ENCODE measurements at places on chromosomes 3 and 15.

DNA sequence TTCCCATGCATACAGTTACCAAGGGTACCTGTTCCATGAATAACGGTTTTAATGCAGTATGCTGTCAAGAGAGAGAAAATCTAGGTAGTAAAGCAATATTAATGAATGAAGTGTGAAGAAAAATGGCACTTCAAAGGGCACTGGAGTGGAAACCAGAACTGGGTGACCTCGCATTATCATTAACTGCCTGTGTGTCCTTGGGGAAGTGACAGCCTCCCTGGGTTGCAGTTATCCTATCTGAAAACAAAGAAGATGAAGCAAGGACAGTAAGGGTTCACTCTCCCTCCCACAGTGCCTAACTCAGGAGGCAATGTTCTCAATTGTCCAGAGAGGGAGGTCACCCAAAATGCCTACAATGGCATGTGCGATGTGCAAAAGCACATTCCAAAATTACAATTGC, 15.1 kb downstream of the MTHFS start:
- no peak for DNase-seq

- DNase-seq = peak; percentile 2
Observed at GRCh38 chr15:78979456-78980320, 34.8 kb upstream of the CTSH start.

GRCh38 chr3:165903885-165904630, 66.8 kb upstream of the BCHE start:
- no peak for DNase-seq

DNA sequence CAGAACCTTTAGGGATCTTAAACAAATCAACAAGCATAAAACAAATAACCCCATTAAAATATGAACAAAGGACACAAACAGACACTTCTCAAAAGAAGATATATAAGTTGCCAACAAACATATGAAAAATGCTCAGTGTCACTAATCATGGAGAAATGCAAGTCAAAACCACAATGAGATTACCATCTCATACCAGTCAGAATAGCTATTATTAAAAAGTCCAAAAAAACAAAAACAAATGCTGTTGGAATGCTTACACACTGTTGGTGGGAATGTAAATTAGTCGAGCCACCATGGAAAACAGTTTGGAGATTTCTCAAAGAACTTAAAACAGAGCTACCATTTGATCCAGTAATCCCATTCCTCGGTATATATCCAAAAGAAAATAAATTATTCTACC, 423.6 kb downstream of the OTOL1 start:
- DNase-seq = no peak

DNA sequence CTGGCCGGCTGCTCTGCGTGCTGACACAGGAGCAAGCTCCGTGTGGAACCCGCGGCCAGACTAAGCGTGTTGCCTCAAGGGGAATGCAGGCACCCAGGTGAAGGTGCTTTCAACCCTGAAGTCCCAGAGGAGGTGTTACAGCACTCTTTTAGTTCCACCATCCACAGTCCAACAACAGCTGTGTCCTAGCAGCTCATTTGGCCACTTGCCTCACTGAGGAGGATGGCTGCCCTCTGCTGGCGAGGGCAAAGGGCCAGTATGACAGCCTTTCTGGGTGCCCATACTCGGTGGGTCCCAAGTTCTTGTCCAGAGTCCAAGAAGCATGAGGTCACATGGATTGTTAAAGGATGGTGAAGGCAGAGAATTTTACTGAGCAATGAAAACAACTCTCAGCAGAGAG, 87.8 kb downstream of the C3orf85 start:
- DNase-seq = no peak

- DNase-seq = no peak
Observed at GRCh38 chr3:45312836-45313493, 75.4 kb upstream of the LARS2 start.

GRCh38 chr15:80480171-80480811, 76.1 kb downstream of the ARNT2 start:
- no peak for DNase-seq

DNA sequence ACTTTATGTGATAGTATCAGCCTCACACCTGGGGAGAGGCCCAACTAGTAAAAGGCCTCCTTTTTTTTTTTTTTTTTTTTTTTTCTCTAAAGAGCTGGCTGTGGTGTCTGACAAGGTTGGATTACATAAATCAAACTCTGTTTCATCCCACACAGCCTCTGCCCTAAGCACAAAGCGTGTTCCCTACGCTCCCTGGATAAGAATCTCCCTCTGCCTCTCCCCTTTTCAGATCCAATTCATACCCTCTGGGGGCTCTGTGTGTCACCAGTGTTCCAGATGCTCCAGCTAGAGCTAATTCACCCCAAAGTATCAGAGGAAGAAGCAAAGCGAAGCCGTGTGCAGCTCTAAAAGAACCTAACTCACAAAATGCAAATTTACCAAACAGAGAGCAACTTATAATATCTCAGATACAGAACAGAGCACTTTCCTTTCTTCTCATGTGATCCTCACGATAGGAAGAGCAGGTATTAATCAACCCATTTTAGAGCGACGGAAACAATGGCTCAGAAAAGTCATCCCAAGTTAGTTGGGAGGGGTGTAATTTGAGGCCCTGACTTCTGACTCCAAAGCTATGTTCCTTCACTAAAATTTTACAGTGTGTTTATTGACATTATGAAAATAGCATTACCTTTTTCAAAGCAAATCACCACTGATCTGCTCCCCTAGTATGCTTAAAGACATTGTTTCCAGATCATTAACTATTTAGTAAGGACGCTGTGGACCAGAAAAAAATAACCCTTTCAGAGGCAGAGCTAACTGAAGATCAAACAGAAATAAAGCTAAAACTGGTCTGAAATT, 12.4 kb downstream of the BMF start:
- no peak for DNase-seq

GRCh38 chr3:124034016-124034843, 42.3 kb upstream of the ROPN1 start:
- DNase-seq = no peak

- DNase-seq = no peak
Observed at GRCh38 chr15:31477301-31477700, 150.7 kb downstream of the KLF13 start.

DNA sequence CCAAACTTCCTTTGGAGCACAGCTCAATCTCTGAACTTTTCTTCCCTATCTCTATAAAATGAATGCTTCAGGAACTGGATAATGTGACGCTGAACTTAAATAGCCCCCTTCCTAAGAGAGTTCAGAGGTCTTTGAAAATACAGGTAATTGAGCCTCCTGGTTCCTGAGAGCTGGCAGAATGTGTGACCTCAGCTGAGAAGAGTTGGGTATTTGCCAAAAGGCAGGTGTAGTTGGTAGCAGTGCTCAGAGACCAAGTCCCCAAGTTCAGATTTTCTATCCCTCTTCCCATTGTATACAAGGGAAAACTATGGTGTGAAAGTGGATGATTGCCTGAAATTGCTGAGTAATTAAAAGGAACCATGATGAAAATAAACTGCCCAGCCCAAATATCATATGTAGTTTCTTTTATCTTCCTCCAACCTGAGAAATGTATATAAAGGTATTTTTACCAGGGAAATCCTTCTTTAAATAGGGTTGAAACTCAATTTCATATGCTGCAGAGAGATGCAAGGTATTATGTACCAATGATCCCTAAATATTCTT, 154.6 kb upstream of the ICE2 start:
- DNase-seq = no peak

DNA sequence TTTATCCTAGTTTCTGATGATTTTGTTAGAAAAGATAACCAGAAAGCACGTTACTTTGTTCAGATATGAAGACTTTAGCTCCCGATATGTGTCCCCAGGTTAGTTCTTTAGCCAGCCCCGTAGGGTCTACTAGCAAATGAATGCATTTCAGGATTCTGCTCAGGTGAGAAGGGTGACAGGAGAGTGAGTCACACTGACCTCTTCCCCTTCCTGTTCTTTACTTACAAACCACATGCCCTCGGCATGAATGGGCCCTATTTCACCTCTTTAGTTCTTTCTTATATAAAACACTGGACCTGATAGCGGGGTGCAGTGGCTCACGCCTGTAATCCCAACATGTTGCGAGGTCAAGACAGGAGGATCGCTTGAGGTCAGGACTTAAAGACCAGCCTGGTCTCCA, 98.4 kb downstream of the SLC49A4 start:
- DNase-seq = no peak

- DNase-seq = no peak
Observed at GRCh38 chr3:116512281-116512680, 67.0 kb upstream of the LSAMP start.

DNA sequence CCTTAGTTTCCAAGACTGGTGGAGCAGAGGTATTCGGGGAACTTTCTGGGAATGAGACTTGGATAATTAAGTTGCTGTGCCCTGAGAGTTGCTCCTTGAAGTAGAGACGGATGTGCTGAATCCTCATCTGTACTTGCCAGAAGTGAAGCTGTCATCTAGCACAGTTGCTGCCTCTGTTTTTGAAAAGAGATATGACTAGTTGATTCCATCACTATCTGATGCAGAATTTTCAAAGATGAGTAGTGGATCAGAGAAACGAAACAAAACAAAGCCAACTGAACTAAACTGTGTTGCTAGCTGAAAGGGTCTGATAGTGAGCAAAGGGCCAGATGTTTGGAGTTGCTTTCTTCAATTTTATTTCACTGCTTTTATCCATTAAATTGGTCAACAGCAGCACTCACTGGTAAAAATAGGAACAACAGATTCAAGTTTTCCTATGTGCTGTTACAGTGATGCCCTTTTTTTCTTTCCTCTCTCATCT, 52.7 kb downstream of the MITF start:
- DNase-seq = no peak

DNA sequence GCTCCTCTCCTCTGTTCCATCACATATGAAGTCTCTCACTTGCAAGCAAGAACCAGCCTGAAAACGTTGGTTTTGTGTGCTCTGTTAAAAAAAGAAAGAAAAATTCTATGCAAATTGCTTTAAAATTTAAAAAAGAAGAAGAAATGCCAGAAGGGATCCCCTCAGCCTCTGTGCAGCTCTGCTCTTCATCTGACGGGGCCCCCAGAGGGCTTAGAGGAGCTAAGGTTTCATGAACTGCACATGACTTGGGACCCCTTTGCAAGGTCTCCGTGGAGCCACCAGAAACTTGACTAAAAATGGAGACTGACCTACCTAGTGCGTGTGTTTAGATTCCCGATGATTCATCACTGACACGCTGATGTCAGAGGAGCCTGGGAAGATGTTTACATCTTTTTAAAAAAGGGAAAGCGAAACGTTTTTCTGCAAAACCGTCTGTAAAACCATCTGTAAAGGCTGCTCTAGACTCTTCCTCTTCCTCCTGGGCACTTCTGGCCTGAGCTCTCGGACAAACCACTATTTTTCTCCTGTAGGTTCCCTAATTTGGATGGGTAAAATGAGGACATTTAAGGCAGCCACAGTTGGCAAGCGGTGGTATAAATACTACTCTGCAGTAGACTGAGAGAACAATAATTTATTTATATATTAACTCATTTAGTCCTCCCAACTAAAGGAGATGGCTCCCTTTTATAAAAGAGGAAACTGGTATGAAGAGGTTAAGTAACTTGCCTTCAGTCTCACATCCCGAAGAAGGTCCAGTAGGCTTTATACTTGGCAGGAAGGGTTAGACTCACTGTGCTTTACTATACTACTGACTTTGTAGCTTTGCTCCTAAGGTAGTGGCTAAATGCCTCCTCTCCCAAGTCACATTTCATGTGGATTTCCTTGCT, 67.2 kb upstream of the POLG start:
- DNase-seq = no peak

GRCh38 chr15:55110446-55110845, 86.3 kb downstream of the RSL24D1 start:
- DNase-seq = no peak

- no peak for DNase-seq
Observed at GRCh38 chr15:71627188-71627587, 183.2 kb upstream of the NR2E3 start.

GRCh38 chr3:22542311-22542710, 660.8 kb upstream of the UBE2E2 start:
- DNase-seq = no peak

DNA sequence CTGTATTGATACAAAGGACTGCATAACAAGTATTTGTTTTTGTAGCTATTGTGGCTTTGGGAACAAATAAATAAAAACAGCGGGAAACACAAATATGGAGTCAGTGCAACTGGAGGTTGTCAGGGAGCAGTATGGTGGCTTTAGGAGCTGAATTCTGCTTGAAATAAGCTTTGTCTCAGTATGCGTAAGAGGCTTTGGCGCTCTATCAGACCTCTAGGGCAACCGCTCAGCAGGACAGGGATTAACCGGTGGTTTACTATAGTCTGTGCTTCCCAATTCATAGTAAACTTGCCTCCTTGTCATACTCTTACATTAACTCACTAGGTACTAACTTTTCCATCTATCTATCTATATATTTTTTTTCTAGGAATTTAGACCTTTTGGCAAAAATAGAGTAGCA, 104.6 kb downstream of the ZIC1 start:
- no peak for DNase-seq

DNA sequence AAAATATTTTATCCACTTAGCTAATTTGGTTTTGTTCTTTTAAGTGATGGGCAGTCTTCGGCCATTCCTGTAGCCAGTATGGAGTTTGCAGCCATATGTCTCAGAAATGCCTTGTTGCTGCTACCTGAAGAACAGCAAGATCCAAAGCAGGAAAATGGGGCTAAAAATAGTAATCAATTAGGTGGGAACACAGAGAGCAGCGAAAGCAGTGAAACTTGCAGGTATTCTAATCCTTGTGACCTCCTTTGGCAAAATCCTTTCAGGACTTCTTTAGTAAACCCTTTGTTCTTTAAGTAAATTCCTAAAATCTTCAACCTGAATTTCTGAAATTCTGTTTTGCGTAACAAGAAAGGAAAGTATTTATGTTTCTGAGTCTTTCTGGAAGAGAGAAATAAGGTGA, 49.8 kb downstream of the CNOT10 start:
- no peak for DNase-seq

DNA sequence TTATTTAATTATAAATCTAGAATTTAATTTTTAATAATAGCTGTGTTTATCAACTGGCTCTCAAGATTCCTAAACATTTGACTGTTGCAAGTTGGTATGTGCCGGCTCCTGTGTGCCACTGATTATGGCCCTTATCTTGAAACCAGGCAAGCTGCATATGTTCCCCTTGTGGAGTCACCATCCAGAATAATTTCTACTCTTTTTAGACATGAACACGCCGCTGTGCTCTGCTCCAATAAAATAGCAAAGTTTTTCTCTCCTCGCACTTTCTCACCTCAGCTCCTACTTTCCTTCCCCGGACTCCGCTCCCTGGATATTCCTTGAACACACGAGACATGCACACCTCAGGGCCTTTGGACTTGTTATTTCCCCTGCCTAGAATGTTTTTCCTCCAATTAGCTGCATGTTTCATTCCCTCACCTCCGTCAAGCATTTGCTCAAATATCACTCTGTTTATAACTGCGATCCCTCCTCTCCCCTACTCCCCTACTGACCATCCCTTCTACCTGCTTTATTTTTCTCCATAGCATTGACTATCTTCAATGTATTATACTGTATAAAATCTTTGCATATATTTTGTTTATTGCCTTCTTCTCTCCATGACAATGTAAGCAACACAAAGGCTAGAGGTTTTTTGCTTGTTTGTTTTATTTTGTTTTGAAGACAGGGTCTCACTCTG, 26.1 kb upstream of the ERICH6 start:
- no peak for DNase-seq

DNA sequence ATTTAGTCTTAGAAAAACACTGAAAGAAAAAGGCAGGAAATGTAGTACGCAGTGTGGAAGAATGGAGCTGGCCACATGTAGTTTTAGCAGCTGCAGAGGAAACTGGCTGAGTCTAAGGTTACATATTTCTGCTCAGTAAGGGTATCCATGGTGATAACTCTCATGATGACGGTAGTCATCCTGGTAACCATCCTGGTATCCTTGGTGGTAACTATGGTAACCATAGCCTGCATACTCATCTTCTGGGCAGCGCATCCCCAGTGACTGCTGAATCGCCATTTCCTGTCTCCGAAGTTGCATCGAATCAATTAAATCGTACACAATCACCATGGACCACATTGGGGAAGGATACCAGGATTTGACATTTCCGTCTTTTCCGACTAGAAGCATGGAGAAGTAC, 35.7 kb downstream of the CCDC80 start:
- no peak for DNase-seq
